ENCODE measurements at places on chromosomes 6 and 20.

DNA sequence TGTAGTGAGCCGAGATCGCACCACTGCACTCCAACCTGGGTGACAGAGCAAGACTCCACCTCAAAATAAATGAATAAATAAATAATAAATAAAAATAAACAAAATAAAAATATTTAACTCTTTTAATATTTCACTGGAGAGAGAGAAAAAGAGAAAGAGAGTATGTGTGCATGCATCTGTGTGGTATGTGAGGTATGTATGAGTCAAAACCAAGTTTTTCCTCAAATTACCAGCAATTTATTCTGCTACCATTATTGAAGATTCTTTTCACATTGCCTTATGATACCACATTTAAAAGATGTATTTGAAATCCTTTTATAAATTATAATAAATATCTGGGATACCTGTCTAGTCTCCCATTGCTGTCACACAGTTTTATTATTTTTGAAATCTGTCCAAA, 122.1 kb downstream of the CD164 start:
- no peak for DNase-seq

DNA sequence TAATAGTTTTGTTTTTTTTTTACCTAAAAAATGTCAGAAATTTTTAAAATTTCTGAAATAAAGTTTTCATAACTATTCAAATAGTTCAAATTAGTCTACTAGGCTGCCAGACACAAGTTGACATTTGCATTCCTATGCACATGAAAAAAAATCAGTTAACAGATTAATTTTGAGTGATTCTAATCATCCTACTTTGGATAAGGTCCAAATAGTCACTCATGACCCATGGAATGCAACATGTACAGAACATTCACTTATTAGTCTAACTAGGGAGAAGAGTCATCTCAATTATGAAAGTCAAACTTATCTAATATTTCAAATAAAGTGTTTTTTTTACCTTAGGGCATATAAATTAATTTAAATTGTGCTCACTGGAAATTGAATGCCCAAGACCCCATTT, 390.2 kb downstream of the EPM2A start:
- DNase-seq, result no peak

DNA sequence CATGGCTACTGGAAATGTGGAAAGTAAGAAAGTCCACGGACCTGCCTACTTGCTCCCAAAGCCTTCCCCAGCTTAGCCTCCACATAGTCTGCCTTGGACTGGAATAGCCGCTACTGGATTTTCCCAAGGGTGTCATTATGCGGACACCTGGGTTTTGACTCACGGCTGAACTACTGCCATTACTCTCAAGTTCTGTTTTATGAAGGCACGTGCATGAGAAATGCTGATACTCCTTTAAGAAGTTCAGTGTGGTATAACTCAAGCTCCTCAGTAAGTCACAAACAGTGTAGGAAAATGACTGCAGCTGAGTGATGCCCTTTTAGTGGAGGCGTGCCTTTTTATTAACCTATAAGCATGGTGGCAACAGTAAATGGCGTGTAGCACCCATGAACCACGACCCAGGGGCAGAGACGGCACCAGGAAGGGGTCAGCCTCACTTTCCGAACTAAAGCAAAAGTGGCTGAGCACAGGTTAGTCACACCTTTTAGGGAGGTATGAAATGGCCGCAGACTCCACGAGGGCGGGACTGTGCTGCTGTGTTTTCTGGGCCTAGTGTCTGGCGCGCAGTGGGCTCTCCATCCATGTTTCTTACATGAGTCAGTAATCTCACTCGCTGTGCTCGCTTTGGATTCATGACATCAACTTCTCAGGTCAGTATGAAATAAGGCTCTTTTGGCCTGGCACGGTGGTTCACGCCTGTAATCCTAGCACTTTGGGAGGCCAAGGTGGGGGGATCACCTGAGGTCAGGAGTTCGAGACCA, 23.9 kb downstream of the PSMG4 start:
- DNase-seq, result no peak

DNA sequence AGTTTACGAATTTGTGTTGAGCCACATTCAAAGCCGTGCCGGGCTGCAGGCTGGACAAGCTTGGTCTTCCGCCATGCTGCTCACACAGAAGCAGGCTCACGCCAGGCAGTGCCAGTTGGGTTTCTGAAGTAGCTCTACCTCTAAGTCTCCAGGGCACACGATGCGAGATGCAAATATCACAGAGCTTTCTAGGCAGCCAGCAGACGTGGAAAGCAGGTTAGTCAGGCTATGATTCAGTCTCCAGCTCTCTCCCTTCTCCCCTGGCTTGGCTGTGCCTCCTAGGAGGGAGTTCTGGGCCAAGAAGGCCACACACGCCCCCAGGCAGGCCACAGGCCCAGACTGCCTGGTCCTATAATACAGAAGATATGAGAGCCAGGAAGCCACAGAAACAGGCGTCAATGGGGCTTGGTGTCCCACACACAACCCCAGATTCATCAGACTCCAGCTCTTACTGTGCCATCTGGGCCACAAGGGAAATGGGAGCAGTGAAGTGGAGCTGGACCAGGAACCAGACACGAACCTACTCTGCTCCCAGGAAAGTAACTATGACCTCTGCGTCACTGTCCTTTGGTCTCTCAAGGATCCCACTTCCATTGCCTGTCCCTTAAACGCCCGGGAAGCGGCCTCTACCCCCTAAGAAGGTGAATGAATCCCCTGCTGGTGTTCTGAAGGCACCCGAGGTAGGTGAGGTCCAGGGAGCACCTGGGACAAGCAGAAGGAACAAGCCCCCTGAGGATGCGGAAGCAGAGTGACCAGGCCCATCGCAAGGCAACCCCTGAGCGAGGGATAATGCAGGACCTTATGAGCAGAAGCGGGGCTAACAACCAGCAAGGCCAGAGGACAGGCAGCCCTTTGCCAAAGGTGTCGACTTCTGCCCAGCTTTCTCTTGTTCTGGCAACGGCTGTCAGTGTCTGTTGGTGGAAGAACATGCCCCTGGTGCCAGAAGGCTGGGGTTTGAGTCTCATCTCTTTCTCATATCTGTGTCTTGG, 61.2 kb downstream of the GFOD1 start:
- DNase-seq, result no peak

GRCh38 chr6:99184696-99185095, 164.8 kb downstream of the FAXC start:
- no peak for DNase-seq

- DNase-seq, result no peak
Measured at GRCh38 chr20:16848061-16848460, 99.9 kb downstream of the OTOR start.

DNA sequence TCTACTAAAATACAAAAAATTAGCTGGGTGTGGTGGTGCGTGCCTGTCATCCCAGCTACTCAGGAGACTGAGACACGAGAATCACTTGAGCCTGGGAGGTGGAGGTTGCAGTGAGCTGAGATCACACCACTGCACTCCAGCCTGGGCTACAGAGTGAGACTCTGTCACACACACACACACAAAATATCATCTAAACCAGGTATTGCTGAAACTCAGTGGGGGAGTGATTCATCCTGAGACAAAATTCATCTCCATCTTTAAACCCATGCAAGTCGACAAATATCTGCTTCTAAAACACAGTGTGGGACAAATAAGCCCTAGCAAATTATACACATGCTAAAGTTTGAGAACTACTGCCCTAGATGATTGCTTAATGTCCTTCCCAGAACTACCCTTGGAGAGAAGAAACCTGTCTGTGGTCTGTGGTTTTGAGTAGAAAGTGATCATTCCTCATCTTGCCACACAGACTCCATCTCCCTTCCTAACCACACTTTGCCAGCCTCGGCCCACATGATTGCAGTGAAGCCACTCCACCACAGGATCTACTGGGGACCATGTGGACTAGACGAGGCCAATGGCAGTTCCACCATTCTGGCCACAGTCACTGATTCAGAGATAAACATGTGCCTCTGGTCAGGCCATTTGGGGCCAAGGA, 130.3 kb downstream of the OPRM1 start:
- no peak for DNase-seq

- DNase-seq, result no peak
Measured at GRCh38 chr6:6220718-6221117, 99.7 kb downstream of the F13A1 start.

DNA sequence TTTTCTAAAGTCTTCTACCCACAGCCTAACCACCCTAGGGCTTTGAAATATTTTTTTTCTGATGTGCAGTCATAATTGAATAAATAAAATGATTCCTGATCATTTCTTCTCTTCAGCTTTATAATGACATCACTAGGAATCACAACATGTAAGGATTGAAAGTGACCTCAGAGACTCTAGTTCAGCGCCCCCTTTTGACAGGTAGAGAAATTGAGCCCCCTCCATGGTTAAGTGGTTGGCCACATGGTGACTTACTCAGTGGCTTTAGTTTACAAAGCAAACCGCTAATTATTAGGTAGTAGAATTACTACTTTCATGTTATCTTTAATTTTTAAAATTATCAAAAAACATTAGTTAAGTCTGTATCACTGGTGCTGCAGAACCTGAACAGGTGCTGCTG, 13.3 kb upstream of the SLC2A12 start:
- peak; percentile 6 for DNase-seq

- DNase-seq, result no peak
Measured at GRCh38 chr6:14200047-14200446, 82.5 kb downstream of the CD83 start.

- DNase-seq, result no peak
Measured at GRCh38 chr6:121436274-121436857, 920 bp downstream of the GJA1 start.

DNA sequence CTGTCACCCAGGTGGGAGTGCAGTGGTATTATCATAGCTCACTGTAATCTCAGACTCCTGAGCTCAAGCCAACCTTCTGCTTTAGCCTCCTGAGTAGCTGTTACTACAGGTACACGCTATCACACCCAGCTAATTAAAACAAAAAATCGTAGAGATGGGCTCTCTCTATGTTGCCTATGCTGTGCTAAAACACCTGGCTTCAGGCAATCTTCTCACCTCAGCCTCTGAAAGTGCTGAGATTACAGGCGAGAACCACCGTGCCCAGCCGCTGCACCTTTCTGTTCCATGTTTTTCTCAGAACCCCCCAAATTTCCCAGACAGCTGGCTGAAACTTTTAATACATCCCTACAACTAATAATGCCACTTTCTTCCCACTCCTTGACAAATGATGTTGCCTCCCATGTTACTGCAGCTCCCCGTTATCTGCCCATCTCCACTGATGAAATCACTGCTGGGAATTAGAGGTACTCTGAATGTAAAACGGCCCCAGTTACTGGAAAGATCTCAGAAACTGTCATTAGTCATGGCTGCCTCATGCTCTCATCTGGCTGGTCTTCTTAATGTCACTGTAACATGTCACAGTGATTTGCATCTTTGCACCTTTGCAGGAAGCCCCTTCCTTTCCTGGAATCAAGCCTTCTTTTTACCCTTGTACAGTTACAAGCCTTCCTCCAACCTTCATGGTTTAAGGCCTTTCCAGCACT, 697.5 kb downstream of the PRKN start:
- DNase-seq, result no peak

- DNase-seq, result no peak
Measured at GRCh38 chr6:149852881-149853280, 11.3 kb downstream of the LRP11 start.

GRCh38 chr6:53263917-53264316, 84.8 kb downstream of the ELOVL5 start:
- DNase-seq, result no peak

DNA sequence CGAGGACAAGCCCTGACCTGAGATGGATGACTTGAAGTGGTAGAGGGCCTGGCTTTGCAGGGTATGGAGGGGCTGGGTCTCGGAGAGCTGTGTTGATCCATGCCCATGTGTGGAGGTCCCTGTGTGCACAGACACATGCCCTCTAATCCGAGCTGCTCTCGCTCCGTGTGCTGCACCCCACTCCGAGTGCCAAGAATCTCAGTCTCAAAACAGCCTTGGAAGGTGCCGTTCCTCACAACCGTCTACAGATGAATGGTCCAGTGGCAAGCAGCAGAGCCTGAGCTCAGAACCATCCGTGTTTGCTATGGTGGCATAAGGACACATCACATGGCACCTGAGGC, 92.4 kb downstream of the RAMACL start:
- no peak for DNase-seq

- no peak for DNase-seq
Measured at GRCh38 chr20:32988008-32988407, 16.2 kb downstream of the SUN5 start.

DNA sequence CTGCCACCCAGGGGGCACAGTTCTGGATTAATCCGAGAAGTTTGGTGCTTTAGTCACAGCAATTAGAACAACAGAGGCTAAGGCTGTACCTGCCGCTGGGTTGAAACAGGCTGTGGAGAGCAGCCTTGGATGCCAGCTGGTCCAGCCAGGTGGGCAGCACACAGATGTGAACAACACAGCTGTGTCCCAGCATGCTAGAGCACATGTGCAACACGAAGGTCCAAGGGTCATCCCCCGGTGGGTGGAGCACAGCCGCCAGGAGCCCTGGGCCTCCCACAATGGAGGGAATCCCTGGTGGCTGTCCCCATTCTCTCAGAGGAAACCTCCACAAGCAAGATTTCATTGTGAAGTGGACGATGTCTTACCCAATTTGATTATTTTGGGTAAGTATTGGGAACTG, 99.2 kb upstream of the SYNDIG1 start:
- no peak for DNase-seq

- no peak for DNase-seq
Measured at GRCh38 chr20:45964006-45964400, 8.0 kb downstream of the ZNF335 start.

GRCh38 chr20:59463541-59463940, 140.8 kb upstream of the PHACTR3 start:
- DNase-seq, result no peak

DNA sequence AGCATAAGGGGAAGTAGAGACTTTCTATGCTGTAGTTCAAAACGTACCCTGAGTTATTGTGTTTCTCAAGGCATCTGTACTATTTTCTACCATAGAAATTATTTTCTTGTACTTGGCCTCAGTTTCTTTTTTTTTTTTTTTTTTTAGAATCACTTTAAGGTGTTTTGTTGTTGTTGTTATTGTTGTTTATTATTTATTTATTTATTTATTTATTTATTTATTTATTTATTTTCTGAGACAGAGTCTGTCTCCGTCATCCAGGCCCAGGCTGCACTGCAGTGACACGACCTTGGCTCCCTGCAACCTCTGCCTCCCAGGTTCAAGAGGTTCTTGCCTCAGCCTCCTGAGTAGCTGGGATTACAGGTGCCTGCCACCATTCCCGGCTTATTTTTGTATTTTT, 179.1 kb downstream of the GRIK2 start:
- DNase-seq, result no peak

DNA sequence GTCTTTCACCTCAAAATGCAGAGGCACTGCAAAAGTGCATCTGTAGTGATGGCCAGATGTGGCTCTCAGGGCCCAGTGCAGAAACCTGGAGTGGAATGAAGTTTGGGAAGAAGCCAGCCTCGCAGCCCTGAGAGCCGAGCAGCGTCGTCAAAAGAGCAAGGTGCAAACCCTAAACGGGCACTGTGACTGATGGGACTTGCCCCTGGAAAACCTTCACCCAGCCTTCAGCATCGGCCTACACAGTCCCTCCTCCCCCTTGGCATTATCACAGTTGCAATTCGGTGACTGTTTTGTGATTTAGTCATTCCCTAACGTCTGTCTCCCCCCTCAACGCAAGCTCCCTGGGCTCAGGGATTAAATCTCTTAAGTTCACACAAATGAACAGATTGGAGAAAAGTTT, 38.6 kb downstream of the TAF4 start:
- DNase-seq, result no peak
